Mesenteric fat pad (tissue), 1 donor: ENCODE measurements at places on chromosomes 2 and 18.
A peak's percentile ranks its signal among the peaks of the same experiment; 100 is the strongest.

DNA sequence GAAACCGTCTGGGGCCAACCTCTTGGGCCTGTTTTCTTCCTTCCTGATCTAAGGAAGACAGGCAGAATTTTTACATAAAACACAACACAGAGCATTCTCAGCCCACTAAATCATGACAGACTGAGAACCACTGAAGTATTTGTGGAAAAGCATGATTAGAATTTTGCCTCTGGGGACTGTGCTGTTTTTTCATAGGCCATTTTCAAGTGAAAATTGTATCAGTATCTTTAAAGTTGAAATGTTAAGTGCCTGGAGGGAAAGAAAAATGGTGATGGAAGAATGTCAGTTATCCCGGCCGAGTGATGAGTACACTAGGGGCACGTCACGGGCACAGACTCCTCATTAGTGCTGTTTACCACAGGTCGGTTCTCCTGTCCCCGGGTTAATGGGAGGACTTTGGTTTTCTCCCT, 36.9 kb downstream of the EHD3 start:
- DNase-seq: no peak

- peak; percentile 20 for DNase-seq
Measured at GRCh38 chr2:217951091-217951490, 51.7 kb downstream of the TNS1 start.

GRCh38 chr2:39550701-39551285, 113.7 kb upstream of the MAP4K3 start:
- DNase-seq: no peak

DNA sequence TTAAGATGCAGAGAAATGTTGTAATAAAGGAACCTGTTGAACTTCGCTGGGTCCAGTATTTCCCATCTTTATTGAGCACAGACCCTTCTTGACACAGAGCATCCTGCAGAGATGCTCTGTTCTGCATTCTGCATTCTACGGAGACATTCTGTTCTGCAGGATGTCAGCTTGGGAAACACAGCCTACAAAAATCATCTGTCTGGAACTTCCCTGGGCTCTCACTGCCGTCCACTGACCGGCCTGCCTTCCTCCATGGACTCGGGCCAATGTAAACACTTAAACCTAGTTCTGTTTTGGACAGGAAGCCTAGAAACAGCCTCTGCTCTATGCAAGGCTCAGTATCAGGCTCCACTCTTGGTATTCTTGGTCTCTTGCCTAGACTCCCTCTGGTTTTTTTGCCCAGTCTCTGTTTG, 90.0 kb upstream of the PPP1CB start:
- no peak for DNase-seq

- DNase-seq: no peak
Measured at GRCh38 chr18:49980896-49981295, 167.6 kb upstream of the ACAA2 start.

DNA sequence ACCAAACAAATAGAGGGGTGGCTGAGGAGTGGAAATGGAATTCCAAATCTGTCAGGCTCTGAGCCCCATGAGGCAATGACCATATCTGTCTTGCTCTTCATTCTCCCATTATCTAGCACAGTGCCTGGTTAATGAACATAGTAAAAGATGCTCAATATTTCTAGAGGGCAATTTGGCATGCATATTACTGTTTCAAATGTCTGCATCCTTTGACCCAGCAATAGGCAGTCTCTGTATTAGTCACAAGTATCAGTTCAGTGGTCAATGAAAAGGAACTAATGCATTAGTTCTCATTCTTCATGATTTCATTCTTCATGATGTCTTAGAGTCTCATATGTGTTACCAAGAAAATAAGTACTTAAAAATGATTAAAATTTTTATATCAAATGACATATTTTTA, 28.4 kb upstream of the MALL start:
- no peak for DNase-seq

- no peak for DNase-seq
Measured at GRCh38 chr2:161415987-161416707, at the start of gene TBR1. Gene TBR1 (plus strand): TSS chr2:161416297. CDS start chr2:161416411, 114 bp downstream.

GRCh38 chr2:165791421-165792103, 2.5 kb downstream of the GALNT3 start:
- DNase-seq: no peak

GRCh38 chr2:128601298-128602037, 282.8 kb upstream of the HS6ST1 start:
- DNase-seq: peak; percentile 68

DNA sequence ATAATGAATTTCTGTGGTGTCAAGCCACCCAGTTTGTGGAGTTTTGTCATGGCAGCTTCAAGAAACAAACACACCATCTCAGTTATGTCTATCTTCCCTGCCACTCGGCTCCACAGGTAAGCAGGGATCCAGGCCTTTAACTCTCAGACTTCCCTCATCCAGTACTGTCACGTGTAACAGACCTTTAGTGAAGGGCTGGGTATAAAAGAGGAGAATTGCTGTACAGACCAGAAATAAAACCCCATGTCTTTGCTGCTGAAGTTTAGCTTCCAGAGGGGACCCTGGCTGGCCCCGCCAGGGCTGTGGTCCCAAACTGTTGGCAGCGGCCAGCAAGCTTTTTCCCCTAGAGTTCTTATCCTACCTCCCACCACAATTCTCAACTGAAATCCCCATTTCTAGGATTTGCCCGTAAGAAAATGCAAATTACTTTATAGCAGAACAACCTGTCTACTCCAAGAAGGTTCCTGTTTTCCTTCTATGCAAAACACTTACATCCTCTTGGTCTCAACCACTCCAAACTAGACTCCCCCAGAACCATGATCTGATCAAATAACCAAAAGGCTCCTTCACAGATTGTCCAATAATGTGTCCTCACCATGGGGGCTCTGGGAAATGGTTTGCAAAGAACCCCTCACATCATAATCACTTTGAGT, 438.0 kb upstream of the ID2 start:
- no peak for DNase-seq
